ENCODE measurements at places on chromosomes 16 and 17.

- DNase-seq = no peak
These were observed 379 bp upstream of the OTOP2 start for GRCh38 chr17:74923538-74924249.

- DNase-seq = no peak
These were observed 9.3 kb upstream of the RNF135 start for GRCh38 chr17:30961209-30962188.

DNA sequence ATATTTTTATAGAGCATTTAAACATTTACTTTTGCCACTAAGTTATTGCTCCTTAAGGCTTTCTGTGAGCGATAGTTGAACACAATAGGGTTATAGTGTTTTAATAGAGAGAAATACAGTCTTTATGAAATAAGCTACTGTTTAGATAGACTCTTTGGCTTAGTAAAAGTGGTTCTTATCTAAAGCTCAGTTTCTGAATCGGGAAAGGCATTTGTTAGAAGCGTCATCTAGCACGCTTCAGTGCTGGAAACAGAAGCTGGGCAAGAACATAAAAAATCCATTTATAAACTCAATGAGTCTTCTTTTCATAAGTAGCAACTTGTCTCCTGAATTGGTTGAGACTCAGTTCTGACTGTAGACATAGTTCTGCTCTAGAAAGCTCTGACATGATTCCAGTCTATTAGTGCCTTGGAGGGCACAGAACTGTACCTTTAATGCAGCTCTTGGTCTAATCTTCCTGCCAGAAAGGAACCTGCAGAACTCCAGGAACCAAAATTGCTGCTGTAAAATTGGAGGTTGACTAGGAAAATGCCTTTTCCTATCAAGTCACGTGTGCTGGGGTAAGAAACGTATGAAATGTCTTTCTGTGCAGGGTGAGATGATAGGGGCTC lies 55.4 kb upstream of the DNAJA2 start:
- no peak for DNase-seq

- no peak for DNase-seq
These were observed 21.1 kb downstream of the IST1 start for GRCh38 chr16:71916397-71916920.

- no peak for DNase-seq
These were observed 180.5 kb downstream of the VPS53 start for GRCh38 chr17:534071-534691.

GRCh38 chr16:52515068-52515671 lies 31.8 kb downstream of the TOX3 start:
- DNase-seq = no peak

DNA sequence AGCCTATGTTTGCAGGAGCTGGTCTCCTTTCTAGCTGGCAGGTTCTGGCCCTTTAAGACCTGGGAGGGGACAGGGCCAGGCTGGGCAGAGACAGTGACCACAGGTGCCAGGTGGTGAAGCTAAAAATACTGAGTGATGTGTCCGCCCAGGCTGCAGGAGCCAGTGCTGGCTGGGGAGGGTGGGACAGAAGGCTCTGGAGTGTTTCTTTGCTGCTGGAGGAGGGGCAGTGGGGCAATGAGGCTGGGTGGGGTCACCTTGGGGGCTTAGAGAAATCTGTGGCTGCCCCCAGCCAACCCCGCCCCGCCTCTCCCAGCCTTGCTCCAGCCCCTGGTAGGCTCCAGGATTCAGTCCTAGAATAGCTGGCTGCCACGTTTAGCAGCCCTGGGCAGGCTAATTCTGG lies 30.4 kb upstream of the SBK1 start:
- DNase-seq = no peak
